ENCODE measurements at places on chromosomes 1 and 21. TPM values are rescaled to one million over a fixed set of nuclear protein-coding genes. Genes with fewer than 3 reads are reported as not detected.
A peak's percentile ranks its signal among the peaks of the same experiment; 100 is the strongest.

GRCh38 chr1:160420881-160421842 lies 20.8 kb downstream of the VANGL2 start:
- no peak for DNase-seq

GRCh38 chr1:155847823-155848529 lies 9.0 kb downstream of the GON4L start:
- DNase-seq: peak; percentile 30

- no peak for DNase-seq
These were observed 79.3 kb downstream of the SPSB1 start for GRCh38 chr1:9371951-9372350.

GRCh38 chr1:214584805-214585766 lies 17.9 kb upstream of the CENPF start:
- peak; percentile 74 for DNase-seq

DNA sequence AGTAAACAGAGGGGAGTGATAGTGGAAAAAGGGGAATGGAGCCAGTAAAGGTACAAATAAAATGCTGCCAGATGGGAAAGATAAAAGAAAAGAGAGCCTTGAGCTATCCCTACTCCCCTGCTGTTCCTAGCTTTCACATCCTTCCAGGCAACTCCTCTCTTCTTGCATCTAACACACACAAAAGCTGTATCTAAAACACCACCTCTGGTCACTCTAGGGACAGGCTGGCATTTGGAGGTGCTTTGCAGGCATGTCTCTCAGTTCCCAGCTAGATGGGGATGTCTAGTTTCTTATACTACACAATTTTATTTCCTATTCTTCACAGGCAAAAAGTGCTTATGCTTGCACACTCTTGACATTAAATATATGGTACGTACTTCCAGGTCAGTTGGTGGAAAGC lies 185.1 kb upstream of the ST6GALNAC5 start:
- DNase-seq: no peak

DNA sequence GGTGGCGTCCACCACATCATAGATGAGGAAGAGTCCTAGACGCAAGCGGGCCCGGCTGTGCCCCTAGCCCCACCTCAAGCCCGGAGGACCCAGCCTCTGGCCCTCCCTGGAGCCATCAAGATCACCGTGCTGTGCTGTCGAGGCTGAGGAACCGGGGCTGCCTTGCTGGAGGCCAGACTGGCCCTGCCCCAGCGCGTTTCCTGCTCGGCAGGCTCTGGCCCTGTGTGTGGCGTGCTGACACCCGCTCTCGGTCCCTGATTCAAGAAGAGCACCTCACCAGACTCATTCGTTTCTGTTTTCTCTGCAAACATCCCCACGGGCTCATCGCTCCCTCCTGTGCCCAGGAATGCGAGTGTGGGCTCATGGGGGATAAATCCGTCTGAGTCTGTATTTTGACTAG lies 51.1 kb downstream of the GLIS1 start:
- no peak for DNase-seq

GRCh38 chr1:207134581-207134980 lies 30.5 kb downstream of the C4BPA start:
- no peak for DNase-seq

DNA sequence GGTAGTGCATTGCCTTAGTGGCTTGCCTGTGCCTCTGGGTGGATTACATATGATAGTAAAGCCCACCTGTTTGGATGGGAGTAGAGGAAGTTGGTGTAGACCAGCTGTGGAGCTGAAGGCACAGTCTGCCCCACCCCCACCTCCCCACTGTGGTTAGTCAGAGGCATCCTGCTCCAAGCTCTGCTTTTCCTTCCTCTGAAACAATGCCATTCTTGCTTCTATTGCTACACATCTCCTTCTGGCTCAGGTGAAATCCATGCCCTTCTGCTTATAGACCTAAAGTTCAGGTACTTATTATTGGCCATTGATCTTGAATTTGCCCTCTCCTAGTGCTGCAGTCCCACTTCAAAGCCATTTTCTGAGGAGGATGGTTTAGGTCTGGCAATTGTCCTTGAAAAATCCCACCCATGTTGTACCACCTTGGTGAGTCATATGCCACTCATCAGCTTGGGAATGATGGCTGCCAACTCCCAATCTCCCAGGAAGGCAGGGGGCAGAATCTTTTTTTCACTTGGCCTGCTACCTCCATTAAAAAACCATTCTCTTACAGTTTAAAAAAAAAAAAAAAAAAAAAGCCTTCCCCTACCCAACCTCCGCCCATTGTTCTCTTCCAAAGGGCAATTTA lies 6.7 kb upstream of the TXLNA start:
- peak; percentile 75 for DNase-seq

GRCh38 chr1:3477241-3477995 lies 23.0 kb downstream of the ARHGEF16 start:
- no peak for DNase-seq

DNA sequence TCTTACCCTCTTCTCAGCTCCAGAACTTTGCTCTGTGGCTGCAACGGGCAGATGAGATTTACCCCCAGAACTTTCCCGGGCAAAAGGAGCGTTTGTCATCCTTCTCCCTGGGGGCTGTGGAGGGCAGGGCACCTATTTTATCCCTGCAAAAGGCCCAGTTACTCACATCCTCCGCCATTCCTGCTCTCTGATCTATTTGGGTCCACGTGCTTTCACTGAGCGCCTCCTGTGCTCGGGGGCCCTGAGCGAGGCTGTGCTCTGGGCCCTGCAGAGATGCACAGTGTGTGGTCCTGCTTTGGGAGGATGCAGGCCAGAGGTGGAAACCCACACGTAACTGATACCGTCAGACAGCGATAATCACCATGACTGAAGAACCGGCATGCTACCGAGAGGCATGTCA lies 2.4 kb upstream of the CSMD2 start:
- no peak for DNase-seq

GRCh38 chr1:110765640-110766335 lies 91.0 kb upstream of the KCNA3 start:
- peak; percentile 72 for DNase-seq

- peak; percentile 49 for DNase-seq
These were observed 35.8 kb downstream of the LDLRAD1 start for GRCh38 chr1:53982034-53982762.

DNA sequence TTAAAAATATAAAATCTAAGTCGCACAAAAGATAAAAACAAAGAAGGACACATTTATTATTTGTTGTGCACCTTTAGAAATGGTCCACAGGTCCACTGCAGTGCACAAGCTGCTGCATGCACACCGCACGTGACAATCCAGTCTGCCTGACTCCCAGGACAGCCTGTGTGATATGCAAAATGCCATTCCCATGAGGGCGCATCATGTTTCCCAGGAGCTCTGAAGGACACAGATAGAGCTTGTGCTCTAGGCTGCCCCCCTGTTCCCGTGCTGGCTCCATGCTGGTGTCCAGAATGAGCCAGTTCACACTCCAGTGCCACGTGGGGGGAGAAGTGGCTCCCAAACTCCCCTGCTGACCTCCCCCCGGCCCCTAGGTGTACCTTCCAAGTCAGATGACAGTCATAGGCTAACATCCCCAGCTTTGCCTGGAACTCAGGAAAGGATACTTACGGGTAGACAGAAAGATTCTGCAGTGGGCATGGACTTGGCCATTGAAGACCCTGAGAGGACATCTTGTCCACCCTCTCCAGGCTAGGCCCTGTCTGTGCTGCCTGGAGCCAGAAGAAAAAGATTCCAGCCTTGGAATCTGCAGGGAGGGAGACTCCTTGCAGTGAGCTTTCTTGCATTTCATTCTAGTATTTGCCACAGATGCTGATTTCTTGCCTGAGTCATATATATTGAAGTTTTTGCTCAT lies 26.3 kb downstream of the RAB7B start:
- no peak for DNase-seq

DNA sequence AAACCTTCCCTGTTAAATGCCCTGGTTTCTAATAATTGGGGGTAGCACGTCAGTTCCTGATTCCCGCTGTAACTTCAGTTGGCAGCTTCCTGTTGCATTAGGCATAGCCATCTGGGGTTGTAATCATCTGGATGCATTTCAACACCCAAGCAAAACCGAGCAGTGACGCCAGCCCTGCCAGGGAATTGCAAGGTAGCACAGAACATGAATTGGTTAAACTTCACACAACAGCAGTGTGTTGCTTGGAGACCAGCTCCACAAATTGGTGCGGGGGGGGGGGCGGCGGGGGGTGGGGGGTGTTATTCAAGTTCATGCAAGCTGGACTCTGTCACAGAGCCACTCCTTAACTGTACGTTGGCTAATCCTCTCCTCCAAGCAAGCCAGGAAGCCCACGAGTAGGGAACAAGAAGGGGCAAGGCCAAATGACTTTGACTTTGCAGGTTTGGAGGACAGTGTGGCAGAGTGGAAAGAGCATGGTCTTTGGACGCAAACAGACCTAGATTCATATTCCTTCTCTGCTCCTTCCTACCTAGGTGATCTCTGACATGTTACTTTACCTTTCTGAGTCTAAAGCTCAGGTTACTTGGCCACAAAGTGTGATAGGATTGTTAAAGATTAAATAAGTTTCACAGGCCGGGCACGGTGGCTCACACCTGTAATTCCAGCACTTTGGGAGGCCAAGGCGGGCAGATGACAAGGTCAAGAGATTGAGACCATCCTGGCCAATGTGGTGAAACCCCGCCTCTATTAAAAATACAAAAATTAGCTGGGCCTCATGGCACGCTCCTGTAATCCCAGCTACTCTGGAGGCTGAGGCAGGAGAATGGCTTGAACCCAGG lies 4.7 kb downstream of the LAX1 start:
- DNase-seq: peak; percentile 91

- DNase-seq: no peak
These were observed 276.1 kb upstream of the SPAG17 start for GRCh38 chr1:118461154-118461553.

- no peak for DNase-seq
These were observed 17.5 kb downstream of the KLHL12 start for GRCh38 chr1:202909494-202909893.

DNA sequence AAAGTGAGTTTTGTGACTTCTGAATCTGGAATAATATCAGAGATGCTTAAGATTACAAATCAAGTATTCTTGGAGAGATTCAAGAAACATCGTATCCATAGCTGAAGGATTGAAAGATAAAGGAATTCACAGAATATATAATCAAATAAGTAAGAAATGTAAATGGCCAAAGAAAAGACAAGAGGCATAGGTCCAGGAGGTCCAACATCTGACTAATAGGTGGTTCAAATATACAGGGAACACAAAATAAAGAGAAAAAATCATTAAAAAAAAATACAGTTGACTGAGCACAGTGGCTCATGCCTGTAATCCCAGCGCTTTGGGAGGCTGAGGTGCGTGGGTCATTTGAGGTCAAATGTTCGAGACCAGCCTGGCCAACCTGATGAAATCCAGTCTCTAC lies 6.6 kb upstream of the MIS18A start:
- DNase-seq: no peak

DNA sequence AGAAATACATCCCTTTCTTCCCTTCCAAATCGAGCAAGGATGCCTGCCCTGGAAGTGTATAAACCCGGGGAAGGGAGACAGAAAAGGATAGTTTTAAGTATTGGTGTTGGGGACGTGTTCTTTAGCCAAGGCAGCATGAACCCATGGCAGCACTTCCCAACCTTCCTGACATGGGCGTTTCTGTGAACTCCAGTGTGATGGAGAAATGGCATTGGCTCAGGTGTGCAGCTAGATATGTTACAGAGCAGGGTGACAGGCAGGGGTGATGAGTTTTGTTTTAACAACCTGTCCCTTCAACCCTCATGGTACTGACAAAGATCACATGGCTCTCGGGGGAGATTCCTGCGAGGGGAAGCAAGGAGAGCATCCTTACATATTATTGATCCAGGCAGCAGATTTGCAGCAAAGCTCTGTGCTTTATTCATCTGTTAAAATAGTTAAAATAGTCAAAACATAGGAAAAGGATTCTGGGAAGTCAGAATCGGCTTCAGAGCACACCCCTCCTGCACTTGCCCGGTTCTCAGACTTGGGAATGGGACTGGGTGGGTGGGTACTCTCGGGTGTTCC lies 4.0 kb downstream of the MX1 start:
- no peak for DNase-seq

DNA sequence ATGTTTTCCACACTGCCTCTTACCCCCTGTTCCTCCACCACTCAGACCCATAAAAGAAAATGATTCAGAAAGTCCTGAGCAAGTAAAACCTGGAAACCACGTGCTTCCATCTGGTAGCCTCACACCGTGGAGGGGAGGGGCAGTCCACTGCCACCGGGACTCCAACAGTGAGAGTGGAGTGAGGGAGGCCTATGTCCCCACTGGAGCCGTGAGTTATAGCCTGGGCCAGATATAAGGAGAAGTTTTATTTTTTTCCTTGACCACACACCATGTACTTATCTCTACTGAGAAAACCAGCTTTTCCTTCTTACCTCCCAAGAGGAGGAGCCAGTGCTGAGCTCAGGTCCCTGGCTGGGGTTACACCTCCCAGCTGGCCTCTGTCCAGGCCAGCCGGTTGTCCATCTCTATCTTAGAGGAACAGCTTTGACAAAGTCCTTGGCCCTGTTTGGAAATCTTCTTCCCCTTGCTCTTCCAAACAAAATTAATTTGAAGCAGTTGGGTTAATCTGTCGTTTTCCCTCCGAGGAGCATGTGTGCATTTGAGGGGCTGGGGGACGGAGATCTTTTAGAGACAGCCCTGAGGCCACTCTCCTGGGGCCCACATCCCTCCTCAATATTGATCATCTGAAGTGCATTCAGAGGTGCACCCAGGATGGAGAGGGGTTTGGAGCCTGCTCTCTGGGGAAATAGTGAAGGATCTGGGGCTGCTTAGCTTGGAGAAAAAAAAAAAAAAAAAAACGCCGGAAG lies 49.1 kb upstream of the SERBP1 start:
- DNase-seq: peak; percentile 55

DNA sequence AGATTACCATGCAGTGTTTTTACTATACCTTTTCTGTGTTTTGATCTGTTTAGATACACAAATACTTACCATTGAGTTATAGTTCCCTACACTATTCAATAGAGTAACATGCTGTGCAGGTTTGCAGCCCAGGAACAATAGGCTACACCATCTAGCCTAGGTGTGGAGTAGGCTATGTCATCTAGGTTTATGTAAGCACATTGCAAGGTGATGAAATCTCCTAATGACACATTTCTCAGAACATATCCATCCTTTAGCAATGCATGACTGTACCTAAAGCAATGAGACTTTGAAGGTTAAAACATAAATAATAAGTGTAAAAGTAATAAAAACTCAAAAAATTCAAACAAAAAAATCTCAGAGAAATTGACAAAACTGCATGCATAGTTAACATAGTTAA lies 358.6 kb downstream of the USH2A start:
- DNase-seq: no peak

- DNase-seq: no peak
These were observed 61.7 kb downstream of the GALNT2 start for GRCh38 chr1:230128569-230129285.

Gene S100A14
- 0.42 TPM for total RNA-seq

Gene GPR52
- total RNA-seq: 0.33 TPM

Gene SMAP2
- 6.7 TPM for total RNA-seq

Gene KLF17
- not detected for total RNA-seq

Gene CLIC4
- total RNA-seq: 262 TPM

Gene ZNF695
- 2.7 TPM for total RNA-seq

Gene S1PR1
- total RNA-seq: 394 TPM

Gene TMEM53
- 5.9 TPM for total RNA-seq

Gene PHC2
- total RNA-seq: 144 TPM

Gene VHLL
- not detected for total RNA-seq

Gene BLZF1
- 30.5 TPM for total RNA-seq

Gene KRTAP13-2
- not detected for total RNA-seq

Gene GOLPH3L
- total RNA-seq: 17.4 TPM

Gene SPTA1
- total RNA-seq: 3.1 TPM

Gene CYP4X1
- total RNA-seq: 6.3 TPM

Measured in dermis blood vessel endothelial cell (primary cell).